ENCODE measurements at places on chromosomes 13 and 19. TPM values are rescaled to one million over a fixed set of nuclear protein-coding genes. Genes with fewer than 3 reads are reported as not detected.

ATP8B3 gene
- 1.3 TPM for polyA plus RNA-seq

TTC9B gene
- polyA plus RNA-seq, result not detected

LYPD3 gene
- polyA plus RNA-seq, result 1.7 TPM

ZNF563 gene
- polyA plus RNA-seq, result 1.9 TPM

SLC27A5 gene
- polyA plus RNA-seq, result 14.6 TPM

GPR183 gene
- 6.6 TPM for polyA plus RNA-seq

PSG6 gene
- not detected for polyA plus RNA-seq

METTL21C gene
- not detected for polyA plus RNA-seq

CRB3 gene
- polyA plus RNA-seq, result 81.8 TPM
